ENCODE measurements at places on chromosomes 4 and X.

DNA sequence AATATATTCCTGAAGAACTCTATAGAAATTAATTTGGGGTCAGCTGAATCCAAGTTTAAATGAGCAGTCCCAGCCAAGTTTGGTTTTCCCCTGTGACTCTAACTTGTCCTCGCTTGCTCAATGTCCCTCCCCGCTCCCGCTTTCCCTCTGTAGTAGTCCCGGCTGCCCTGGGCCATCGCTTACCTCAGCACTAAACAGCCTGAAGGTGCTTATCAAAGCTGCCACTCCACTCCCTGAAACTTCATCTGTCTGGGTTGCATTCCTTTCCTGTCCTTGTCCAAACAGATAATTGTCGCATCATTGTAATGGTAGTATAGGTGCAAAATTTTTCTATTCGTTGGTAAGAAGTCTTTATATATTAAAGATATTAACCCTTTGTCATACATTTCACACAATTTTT lies 12.8 kb downstream of the SLC25A43 start:
- peak overlapping the region; percentile 7 for H3K27ac ChIP-seq
- H3K4me3 ChIP-seq = no peak overlapping the region
- H3K27me3 ChIP-seq = no peaks in the 10 kb centered on the region
- H3K36me3 ChIP-seq = no peaks in the 10 kb centered on the region
- DNase-seq = no peak

GRCh38 chrX:122220644-122221373 lies 963.3 kb upstream of the GRIA3 start:
- no peaks in the 10 kb centered on the region for H3K36me3 ChIP-seq
- no peak overlapping the region for H3K4me3 ChIP-seq
- H3K27me3 ChIP-seq = no peaks in the 10 kb centered on the region
- H3K4me1 ChIP-seq = no peaks in the 10 kb centered on the region

DNA sequence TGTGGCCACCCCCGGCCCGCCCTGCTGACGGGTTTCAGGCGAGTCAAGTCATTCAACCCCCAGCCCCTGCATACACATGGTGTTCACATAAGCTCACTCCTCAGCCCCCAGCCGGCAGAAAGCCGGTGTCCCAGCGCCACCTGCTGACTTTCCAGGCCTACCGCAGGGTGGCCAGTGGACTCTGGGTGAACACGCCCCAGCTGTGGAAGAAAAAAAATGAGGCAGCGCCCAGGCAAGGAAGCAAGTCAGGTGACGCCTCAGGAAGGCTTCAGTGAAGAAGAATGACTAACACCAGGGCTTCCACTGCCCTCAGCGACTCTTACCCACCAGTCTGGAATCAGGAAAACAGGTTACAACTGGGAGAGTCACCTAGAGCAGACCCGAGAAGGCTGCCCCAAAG lies 15.8 kb downstream of the BCAP31 start:
- no peaks in the 10 kb centered on the region for H3K36me3 ChIP-seq
- H3K27me3 ChIP-seq = no peaks in the 10 kb centered on the region
- no peak overlapping the region for H3K4me3 ChIP-seq
- H3K4me1 ChIP-seq = no peaks in the 10 kb centered on the region
- DNase-seq = peak; percentile 61

- H3K4me3 ChIP-seq = no peak overlapping the region
- no peaks in the 10 kb centered on the region for H3K4me1 ChIP-seq
- no peak for DNase-seq
- no peak overlapping the region for H3K27ac ChIP-seq
- H3K27me3 ChIP-seq = no peaks in the 10 kb centered on the region
- H3K36me3 ChIP-seq = no peaks in the 10 kb centered on the region
These were observed 445.8 kb downstream of the CCSER1 start for GRCh38 chr4:90572996-90573395.

DNA sequence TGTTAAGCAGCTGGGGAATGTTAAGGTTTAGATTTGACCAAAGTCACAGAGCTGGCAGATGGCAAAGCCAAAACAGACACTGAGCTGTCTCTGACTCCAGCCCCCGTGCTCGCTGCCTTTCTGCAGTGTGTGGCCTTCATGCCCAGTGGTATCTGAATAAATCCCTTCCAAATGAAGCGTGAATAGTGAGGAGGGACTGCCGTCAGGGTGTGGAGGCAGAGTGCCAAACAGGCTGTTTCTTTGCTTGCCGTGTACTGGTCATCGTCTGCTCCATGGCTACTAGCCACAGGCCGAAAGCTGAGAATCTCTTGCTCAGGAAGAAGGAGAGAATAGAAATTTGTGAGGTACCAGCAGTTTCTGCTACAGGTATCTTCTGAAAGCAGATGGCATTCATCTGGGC lies 19.7 kb downstream of the PRIMPOL start:
- H3K27me3 ChIP-seq = no peaks in the 10 kb centered on the region
- no peak for DNase-seq
- H3K4me3 ChIP-seq = no peak overlapping the region
- H3K4me1 ChIP-seq = no peaks in the 10 kb centered on the region
- H3K27ac ChIP-seq = peak overlapping the region; percentile 54
- peaks cover 19% of the 10 kb centered on the region for H3K36me3 ChIP-seq

- no peak for DNase-seq
- no peaks in the 10 kb centered on the region for H3K4me1 ChIP-seq
- H3K36me3 ChIP-seq = no peaks in the 10 kb centered on the region
- no peak overlapping the region for H3K27ac ChIP-seq
- H3K27me3 ChIP-seq = no peaks in the 10 kb centered on the region
These were observed 522.8 kb downstream of the GLUD2 start for GRCh38 chrX:121570072-121570841.

DNA sequence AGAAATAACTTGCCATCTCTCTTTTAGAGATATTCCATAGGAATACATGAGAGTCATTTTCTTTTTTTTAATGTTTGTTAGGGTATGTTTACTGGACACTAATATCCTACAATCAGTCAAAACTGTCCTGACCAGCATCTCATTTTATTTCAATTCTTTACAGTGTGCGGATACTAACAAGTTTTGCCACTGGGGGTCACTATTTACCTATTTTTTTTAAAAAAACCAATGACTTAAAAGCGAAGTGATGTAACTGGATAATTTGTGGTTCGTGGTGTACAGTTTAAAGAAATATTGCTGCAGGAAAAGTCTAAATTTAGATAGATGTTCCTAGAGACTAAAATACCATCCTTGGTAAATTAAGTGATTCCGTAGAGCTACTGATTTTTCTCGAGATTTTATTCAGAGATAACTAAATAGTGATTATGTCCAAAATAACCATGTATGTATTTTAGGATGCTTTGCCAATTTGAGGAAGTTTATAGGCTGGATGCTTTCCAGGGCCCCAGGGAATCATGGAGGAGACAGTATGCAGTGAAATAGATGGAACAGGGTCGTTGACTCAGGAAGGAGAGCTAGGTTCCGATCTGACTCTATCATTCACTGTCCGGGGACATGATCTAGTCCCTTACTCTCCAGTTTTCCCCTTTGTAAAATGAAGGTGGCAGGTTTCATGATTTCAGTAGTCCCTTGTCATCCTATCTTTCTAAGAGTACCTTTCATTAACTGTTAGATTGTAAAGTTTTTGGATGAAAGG lies 34.0 kb upstream of the GNPDA2 start:
- no peak overlapping the region for H3K27ac ChIP-seq
- no peaks in the 10 kb centered on the region for H3K27me3 ChIP-seq
- no peaks in the 10 kb centered on the region for H3K36me3 ChIP-seq
- no peak overlapping the region for H3K4me3 ChIP-seq

Measured in lung (tissue), 17 donors.